ENCODE measurements at places on chromosomes 16 and 17.

DNA sequence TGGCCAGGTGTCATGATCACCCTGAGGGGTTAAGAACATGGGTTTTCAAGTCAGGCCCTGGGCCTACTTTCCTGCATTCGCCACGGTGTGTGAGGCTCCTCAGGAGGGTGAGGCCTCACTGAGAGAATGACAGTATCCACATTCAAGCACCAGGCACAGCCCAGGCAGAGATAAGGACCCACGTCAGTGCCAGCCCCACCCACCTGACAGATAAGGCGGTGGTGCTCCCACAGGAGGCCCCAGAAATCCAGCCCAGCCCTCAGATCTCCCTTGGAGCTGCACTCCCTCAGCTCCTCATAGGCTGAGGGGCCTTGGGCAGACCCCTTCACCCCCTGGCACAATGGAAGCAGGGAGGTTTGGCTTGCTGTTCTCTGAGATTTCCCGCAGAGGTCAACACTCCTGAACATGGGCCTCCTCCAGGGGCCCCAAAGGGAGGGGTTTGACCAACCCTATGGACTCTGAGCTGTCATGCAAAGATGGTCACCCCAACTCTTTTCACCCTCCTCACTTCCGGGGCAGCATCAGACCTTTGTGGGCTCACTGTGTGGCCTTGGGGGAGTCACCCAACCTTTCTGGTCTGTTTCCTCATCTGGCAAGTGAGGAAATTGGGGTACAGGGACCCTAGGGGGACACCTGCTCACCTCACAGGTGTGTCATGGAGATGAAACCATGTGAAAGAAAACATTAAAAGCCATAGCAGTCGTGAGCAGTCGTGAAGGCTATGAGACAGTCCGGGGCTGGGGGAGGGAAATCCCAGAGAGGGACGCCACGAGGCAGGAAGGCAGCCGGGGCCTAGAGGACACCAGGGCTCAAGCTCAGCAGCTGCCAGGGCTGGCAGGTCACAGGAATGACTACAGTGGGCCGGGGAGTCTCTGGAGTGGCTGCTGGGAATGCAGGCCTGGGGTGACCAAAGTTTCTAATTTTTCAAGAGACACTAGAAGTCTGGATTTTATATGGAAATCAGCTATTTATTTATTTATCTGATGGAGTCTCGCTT, 15.4 kb downstream of the PLLP start:
- DNase-seq, result no peak

DNA sequence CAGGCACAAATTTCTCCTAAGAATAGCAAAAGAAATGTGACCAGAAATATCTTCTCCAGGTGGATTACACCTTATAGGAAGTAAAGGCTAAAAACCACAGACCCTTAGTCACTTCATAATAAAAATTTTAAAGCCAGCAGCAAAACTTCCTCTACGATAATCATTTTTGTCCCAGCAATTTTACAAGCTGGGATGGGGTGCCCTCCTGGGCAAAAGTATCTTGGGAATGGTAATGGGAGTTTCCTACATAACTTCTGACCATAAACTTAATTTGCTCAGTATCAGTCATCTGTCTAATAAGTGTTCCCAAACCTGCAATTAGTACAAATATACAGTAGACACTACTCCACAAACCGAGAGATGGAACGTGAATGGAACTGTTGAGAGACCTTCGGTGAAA, 3.0 kb downstream of the PHF12 start:
- no peak for DNase-seq

- DNase-seq, result no peak
Observed at GRCh38 chr16:1780677-1781072, 1.7 kb downstream of the SPSB3 start.

- DNase-seq, result no peak
Observed at GRCh38 chr16:15775663-15776304, 81.0 kb downstream of the MYH11 start.

DNA sequence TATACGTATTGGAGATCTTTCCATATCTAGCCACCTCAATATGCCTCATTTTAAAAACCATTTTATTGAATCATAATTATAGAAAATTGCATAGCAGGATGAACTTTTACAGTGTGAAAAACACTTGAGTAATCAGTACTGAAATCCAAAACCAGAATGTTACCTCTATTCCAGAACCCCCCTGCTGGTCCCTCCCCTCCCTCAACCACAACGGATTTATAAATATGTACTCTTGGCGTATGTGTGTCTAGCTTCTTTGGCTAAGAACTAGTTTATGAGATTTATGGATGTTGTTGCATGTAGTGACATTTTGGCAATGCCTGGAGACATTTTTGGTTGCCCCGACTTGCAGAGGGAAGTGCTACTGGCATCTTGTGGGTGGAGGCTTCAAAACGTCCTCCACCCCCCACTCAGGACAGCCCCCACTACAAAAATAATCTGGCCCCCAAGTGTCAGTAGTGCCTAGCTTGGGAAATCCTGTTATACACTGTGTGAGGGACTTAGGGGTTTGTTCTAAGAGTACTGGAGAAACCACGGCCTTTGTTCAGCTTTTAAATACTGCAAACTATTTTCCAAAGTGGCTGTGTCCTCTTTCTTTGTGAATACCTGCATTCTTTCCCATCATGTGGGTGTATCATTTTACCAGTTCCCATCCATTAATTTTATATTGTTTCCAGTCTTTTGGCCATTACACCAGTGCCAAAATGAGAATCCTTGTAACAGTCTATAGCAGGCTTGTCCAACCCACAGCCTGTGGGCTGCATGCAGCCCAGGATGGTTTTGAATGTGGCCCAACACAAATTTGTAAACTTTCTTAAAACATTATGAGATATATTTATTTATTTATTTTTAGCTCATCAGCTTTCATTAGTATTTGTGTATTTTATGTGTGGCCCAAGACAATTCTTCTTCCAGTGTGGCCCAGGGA, 23.7 kb downstream of the ITPRIPL2 start:
- no peak for DNase-seq

GRCh38 chr16:28062847-28063521, 530 bp downstream of the GSG1L start:
- no peak for DNase-seq

DNA sequence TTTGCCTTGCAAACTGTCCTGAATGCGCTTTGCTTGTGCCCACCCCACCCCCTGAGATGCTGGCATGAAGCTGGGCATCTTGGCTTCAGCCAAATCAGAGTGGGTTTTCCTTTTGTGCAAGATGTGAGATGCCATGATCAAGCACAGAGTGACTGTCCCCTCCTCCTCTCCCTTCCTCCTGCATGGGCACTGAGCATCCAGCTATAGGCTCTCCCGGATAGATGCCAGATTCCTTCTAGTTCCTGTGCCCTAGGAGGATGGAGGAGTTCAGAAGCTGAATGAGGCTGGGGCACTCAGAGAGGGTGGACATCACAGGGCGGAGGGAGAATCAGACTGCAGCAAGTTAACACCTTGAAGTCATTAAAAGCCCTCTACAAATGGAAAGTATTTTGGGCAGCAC, 384.1 kb upstream of the CCL2 start:
- no peak for DNase-seq

GRCh38 chr17:74865504-74866197, 6.0 kb upstream of the GRIN2C start:
- no peak for DNase-seq

Measured in GM12864 (cell line).